ENCODE measurements at places on chromosomes 11 and 22.

- no peak for DNase-seq
Measured at GRCh38 chr22:49547751-49548239, 279.9 kb downstream of the BRD1 start.

DNA sequence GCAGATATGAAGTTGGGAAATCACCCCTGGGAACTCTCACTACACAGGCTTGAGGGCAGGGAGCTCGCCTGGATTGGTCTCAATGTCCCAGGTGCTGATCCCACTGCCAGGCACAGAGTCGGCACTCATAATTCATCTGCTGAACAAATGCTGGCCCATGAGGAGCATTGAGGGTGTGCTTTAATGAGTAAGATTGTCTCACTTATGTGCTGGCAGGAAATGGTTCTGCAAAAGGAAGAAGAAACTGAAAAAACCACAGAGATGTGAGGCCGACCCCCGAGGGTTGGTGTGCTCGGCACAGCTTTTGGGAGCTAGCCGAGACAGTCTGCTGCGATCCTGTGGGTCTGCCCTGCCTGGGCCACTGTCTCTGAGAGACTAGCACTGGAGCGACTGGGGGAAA lies 9.4 kb downstream of the PLAAT2 start:
- DNase-seq, result peak; percentile 43

GRCh38 chr11:70618431-70619101 lies 220.2 kb downstream of the CTTN start:
- DNase-seq, result no peak

GRCh38 chr22:50268655-50269113 lies 1.5 kb downstream of the MAPK11 start:
- no peak for DNase-seq

DNA sequence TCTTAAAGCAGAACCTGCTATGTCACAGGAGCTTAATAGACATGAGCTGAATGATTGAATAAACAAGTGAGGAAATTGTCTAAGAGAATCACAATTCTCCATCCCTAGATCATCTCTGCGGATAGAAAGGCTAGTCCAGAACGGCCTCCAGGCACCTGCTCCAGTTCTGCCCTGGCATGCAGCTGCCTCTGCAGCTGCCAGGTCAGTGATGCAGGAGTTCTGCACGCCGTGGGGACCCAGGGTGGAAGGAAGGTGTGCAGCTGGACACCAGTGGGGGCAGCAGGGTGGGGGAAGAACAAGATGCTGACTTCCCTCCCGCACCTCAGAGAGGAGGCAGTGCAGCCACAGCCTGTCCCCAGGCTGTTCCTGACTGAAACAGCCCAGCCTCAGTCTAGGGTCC lies 192.1 kb upstream of the NCAM1 start:
- no peak for DNase-seq
